Stimulated activated CD8-positive, alpha-beta memory T cell treated with anti-CD3 and anti-CD28 coated beads, Interleukin-12 subunit alpha, Interleukin-12 subunit beta, amount 100 ng/mL, for 4 hours (primary cell): ENCODE measurements at places on chromosomes 4 and X.

DNA sequence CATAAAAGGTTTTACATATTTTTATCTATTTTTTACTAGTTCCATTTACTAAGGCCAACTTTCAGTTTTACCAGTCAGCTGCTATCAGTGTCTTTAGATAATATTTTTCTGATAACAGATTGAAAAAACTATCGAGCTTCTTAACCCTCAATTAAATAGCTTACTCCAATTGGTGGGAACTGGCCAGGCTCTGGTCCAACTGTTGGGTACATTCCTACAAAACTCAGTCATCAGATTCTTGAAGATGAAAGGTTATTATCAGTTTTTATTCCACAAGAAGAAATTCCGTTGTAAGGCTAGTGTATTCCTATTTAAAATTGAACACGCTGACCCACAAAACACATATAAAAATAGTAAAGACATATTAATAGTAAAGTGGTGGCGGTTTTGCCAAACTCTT is 346.2 kb downstream of the MAPK10 start:
- no peak for DNase-seq

GRCh38 chrX:1455948-1456280 is 3.2 kb upstream of the ASMTL start:
- no peak for DNase-seq

- peak; percentile 4 for DNase-seq
Measured at GRCh38 chr4:158729716-158730559, 6.7 kb upstream of the PPID start.

GRCh38 chrX:118583781-118584180 is 88.2 kb downstream of the DOCK11 start:
- DNase-seq = no peak

DNA sequence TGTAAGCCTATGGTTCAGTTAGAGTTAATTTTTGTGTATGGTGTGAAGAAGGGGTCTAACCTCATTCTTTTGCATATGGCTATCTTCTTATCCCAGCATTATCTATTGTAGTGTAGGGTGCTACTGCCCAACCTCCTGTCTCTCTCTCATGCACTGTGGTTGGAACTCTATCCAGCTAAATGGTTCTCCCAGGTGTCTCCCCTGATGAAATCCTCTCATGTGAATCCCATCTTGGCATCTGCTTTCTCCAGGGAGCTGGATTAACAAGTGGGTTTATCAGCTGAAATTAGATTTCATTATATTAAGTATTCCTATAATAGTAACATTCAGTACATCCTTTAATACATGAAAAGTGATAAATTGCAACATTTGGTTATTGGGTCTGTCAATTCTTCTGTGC is 224.7 kb upstream of the SFRP2 start:
- DNase-seq = no peak
